ENCODE measurements at places on chromosomes 1 and 21.

DNA sequence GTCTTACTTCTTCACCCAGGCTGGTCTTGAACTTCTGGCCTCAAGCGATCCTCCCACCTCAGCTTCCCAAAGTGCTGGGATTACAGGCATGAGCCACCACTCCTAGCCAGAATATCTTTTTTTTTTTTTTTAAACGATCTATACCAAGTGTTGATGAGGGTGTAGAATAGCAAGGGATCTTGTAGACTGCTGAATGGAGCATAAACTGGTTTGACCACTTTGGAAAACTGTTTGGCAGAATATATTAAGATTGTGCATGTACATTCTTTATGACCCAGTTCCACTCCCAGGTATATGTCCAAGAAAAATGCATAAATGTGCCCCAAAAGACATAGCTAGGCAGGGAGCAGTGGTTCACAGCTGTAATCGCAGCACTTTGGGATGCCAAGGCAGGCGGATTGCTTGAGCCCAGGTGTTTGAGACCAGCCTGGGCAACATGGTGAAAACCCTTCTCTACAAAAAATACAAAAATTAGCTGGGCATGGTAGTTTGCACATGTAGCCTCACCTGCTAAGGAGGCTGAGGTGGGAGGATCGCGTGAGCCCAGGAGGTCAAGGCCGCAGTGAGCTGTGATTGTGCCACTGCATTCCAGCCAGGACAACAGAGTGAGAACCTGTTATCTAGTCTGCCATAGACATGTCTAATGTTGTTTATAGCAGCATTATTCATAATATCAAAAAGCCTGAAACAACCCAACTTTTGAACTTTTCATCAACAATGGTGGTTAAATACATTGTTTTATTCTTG, 184.0 kb downstream of the VPS13D start:
- H3K27me3 ChIP-seq, result no peaks in the 10 kb centered on the region
- peaks cover 24% of the 10 kb centered on the region for H3K4me1 ChIP-seq
- no peak overlapping the region for H3K27ac ChIP-seq
- H3K36me3 ChIP-seq, result peaks cover 80% of the 10 kb centered on the region

DNA sequence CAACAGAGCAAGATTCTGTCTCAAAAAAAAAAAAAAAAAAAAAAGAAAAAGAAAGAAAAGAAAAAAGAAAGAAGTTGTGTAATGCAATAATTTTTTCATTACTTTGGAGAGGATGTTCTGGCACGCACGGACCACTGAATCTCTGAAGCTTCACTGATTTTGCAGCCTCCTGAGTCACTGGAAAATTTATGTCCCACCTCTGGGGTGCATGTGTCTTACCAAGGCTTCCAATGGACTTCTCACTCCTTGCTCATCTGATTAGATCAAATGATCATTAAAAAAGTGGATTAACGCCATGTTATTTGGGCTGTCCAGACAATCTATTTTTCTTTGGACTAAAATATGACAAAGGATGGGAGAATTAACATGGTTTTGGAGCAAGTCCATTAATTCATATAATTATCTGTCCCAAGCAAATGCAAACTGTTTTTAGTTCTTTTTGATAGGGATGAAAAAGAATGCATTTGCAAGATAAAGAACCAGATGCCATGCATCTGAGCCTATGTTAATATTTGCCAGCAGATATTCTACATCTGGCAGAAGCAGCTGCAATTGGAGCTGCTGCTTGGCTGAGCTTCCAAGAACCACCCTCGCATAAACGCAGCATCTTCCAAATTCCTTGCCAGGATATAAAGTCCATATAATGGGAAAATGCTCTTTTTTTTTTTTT, 10.1 kb upstream of the MAP1LC3C start:
- H3K36me3 ChIP-seq, result no peaks in the 10 kb centered on the region
- no peak for DNase-seq
- no peak overlapping the region for H3K4me3 ChIP-seq
- H3K27ac ChIP-seq, result no peak overlapping the region
- no peaks in the 10 kb centered on the region for H3K4me1 ChIP-seq

DNA sequence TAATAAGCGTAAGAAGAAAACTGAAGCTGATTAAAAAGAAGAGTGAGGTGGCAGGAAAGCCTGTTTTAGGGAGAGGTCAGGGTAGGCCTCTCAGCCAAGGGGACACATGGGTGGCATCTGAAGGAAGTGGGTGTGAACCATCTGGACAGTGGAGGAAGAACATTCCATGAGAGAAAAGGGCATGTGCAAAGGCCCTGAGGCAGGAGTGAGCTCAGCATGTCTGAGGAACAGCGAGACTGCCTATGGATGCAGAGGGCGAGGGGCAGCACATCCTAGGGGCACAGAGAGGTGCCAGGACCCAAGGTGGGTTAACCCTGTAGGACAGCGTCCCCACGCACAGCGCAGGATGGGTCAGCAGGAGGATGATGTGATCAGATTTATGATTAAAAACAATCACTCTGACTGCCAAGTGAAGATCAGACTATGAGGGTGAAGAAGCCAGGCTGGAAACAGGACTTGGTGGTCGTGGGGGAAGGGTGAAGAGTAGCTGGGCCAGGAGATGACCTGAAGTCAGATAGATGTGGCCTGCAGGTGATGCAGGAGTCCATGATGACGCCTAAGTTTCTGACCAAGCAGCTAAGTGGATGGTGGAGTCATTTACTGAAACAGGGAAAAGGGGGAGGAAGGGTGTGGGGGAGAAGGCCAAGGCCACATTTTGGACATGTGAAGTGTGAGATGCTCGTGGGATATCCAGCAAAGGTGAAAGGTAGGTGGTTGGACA, 37.9 kb downstream of the PABPC4 start:
- H3K27me3 ChIP-seq, result no peaks in the 10 kb centered on the region
- no peak for DNase-seq
- peaks cover 23% of the 10 kb centered on the region for H3K36me3 ChIP-seq
- no peak overlapping the region for H3K27ac ChIP-seq

- no peaks in the 10 kb centered on the region for H3K27me3 ChIP-seq
- DNase-seq, result no peak
- H3K4me3 ChIP-seq, result no peak overlapping the region
- H3K36me3 ChIP-seq, result no peaks in the 10 kb centered on the region
- H3K27ac ChIP-seq, result no peak overlapping the region
- no peaks in the 10 kb centered on the region for H3K4me1 ChIP-seq
Measured at GRCh38 chr1:12778907-12779306, 5.4 kb downstream of the PRAMEF12 start.

DNA sequence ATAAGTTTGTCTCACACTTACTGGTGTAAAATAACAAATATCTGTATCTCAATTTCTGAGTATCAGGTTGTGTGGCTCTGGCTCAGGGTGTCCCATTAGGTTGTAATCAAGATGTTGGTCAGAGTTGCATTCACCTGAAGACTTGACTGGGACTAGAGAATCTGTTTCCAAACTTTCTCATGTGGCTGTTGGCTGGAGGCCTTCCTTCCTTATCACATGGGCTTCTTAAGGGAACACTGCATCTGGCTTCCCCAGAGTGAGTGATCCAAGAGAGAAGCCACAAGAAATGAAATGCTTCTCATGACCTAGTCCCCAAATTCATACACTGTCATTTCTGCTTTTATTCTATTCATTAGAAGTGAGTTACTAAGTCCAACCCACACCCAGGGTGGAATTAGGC, 568.4 kb upstream of the CAMK1G start:
- H3K4me3 ChIP-seq, result no peak overlapping the region
- H3K36me3 ChIP-seq, result no peaks in the 10 kb centered on the region
- no peak for DNase-seq
- no peak overlapping the region for H3K27ac ChIP-seq
- no peaks in the 10 kb centered on the region for H3K27me3 ChIP-seq
- no peaks in the 10 kb centered on the region for H3K4me1 ChIP-seq

DNA sequence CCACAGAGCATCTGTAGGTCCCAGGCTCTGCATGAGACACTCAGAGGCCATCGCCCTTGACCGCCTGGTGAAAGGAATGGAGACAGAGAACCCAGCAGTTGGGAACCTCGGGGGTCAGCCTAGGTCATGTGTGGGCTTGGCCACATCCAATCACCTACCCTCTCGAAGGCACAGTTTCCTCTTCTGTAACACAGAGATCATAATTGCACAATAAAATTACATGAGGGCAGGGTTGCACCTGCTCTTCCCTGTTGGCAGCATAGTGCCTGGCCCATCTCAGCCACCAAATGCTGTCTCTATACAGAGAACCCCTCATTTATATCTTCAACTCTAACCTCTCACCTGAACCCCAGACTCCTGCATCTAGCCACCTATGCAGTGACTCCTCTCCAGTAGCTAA, 418.1 kb upstream of the VAMP3 start:
- no peak for DNase-seq
- H3K27ac ChIP-seq, result no peak overlapping the region
- no peak overlapping the region for H3K4me3 ChIP-seq
- H3K4me1 ChIP-seq, result no peaks in the 10 kb centered on the region
- H3K27me3 ChIP-seq, result no peaks in the 10 kb centered on the region

DNA sequence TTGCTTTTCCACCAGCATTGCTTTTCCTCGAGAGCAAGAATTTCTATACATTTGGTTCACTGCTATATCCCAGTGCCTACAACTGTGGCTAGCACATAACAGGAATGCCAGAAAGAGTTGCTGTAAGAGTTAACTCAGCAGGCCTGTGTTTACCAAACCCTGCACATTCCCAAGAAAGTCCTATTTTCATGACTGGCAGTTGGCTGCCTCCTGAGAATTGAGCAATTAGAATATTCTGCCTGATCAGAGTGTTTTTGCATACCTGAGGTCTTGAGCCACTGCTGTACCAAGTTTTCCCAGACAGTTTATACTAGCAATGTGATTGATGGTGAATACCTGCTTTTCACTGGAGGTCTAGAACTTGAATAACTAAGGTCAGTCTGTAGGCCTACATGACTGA, 2.7 kb upstream of the GNPAT start:
- no peak overlapping the region for H3K4me3 ChIP-seq
- peaks cover 44% of the 10 kb centered on the region for H3K4me1 ChIP-seq
- H3K27ac ChIP-seq, result no peak overlapping the region
- no peak for DNase-seq
- no peaks in the 10 kb centered on the region for H3K27me3 ChIP-seq

GRCh38 chr1:240462766-240463395, 149.1 kb downstream of the GREM2 start:
- H3K36me3 ChIP-seq, result no peaks in the 10 kb centered on the region
- no peaks in the 10 kb centered on the region for H3K4me1 ChIP-seq
- no peaks in the 10 kb centered on the region for H3K27me3 ChIP-seq
- H3K27ac ChIP-seq, result no peak overlapping the region

GRCh38 chr21:41052820-41053555, 115.0 kb upstream of the BACE2 start:
- no peak for DNase-seq
- H3K4me3 ChIP-seq, result no peak overlapping the region
- H3K27me3 ChIP-seq, result no peaks in the 10 kb centered on the region
- no peaks in the 10 kb centered on the region for H3K36me3 ChIP-seq

GRCh38 chr1:91597215-91597614, 96.6 kb downstream of the CDC7 start:
- no peak for DNase-seq
- peaks cover 34% of the 10 kb centered on the region for H3K4me1 ChIP-seq
- no peak overlapping the region for H3K27ac ChIP-seq
- no peak overlapping the region for H3K4me3 ChIP-seq
- H3K27me3 ChIP-seq, result peaks cover 2% of the 10 kb centered on the region

GRCh38 chr21:25615880-25616279, 8.6 kb upstream of the MRPL39 start:
- H3K4me1 ChIP-seq, result no peaks in the 10 kb centered on the region
- no peaks in the 10 kb centered on the region for H3K36me3 ChIP-seq

- H3K4me1 ChIP-seq, result peaks cover 29% of the 10 kb centered on the region
- H3K27me3 ChIP-seq, result no peaks in the 10 kb centered on the region
- DNase-seq, result no peak
- H3K36me3 ChIP-seq, result no peaks in the 10 kb centered on the region
- peak overlapping the region; percentile 44 for H3K27ac ChIP-seq
Measured at GRCh38 chr1:201505503-201505890, 1.4 kb downstream of the CSRP1 start.

DNA sequence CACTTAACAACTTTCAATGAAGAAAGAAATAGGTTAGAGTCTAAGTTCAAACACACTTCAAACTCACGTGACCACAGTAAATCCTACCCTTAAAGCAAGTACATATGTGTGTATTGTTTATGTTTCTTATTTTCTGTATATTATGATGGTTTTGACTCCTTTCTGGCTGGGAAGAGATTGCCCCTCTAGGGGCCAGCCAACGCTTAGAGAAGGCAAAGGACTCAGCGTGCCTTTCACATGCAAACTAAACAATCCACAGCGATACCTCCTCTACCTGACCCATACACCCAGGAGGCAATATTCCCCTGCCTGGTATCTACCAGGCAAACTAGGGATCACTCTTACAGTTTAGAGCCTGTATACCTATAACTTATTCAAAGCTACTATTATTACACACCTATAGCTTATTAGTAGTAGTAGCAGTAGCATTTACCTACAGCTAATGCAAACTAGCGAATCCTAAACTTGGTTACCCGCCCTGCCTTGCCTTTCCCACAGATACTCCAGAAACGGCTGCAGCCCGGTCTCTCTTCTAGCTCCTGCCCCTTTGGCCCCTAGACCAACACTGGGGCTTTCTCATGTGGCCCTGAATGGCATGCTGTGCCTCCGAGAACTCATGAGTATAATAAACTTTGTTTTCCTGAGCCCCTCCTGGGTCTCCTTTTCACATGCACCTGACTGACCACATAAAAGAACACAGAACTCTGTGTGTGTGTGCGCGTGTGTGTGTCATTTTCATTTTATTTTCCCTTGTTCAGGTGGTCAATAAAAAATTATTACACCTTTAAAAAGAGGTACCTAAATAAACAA, 14.0 kb downstream of the NRIP1 start:
- no peaks in the 10 kb centered on the region for H3K27me3 ChIP-seq
- H3K4me3 ChIP-seq, result no peak overlapping the region
- peaks cover 35% of the 10 kb centered on the region for H3K4me1 ChIP-seq

- H3K27ac ChIP-seq, result no peak overlapping the region
- no peak for DNase-seq
- H3K36me3 ChIP-seq, result peaks cover 12% of the 10 kb centered on the region
- H3K4me1 ChIP-seq, result peaks cover 14% of the 10 kb centered on the region
- H3K4me3 ChIP-seq, result no peak overlapping the region
Measured at GRCh38 chr1:167244244-167244643, 23.6 kb downstream of the POU2F1 start.

GRCh38 chr1:117712621-117713020, 106.8 kb downstream of the TENT5C start:
- H3K4me1 ChIP-seq, result no peaks in the 10 kb centered on the region
- no peak overlapping the region for H3K27ac ChIP-seq

DNA sequence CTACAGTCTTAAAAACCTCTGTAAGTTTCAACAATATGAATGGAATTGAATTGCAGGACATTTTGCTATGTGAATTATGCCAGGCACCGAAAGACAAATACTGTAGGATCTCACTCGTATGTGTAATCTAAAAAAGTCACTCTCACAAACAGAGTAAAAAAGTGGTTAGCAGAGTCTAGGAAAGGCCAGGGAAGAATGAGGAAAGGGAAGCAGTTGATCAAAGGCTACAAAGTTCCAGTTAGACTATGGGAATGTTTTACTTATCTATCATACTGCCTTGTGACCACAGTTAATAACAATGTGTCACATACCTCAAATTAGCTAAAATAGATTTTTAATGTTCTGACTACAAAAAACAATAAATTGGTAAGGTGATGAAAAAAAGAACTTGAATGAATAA, 565.4 kb upstream of the BRINP3 start:
- H3K27me3 ChIP-seq, result no peaks in the 10 kb centered on the region
- H3K27ac ChIP-seq, result no peak overlapping the region
- H3K4me1 ChIP-seq, result no peaks in the 10 kb centered on the region
- H3K4me3 ChIP-seq, result no peak overlapping the region
- no peaks in the 10 kb centered on the region for H3K36me3 ChIP-seq

Data from activated T-helper 2 cell treated with anti-CD3 and anti-CD28 coated beads, Interferon-gamma antibody, Interleukin-2, Interleukin-4, amounts not matched to agents 10 μg/mL and 5 μg/mL and 100 μg/mL, durations not matched to agents 14 hours and 24 hours and 36 hours (primary cell).